ENCODE measurements at places on chromosomes 2 and 18.

GRCh38 chr2:128155970-128156369, 65.0 kb downstream of the UGGT1 start:
- no peak for DNase-seq

- no peak for DNase-seq
Observed at GRCh38 chr2:20676353-20677215, 9.6 kb downstream of the GDF7 start.

- no peak for DNase-seq
Observed at GRCh38 chr18:59846814-59847490, 52.8 kb upstream of the PMAIP1 start.

- no peak for DNase-seq
Observed at GRCh38 chr2:68798569-68798968, 64.0 kb downstream of the ARHGAP25 start.

GRCh38 chr18:63890237-63890949, 2.9 kb downstream of the SERPINB2 start:
- no peak for DNase-seq

GRCh38 chr2:176136374-176137251, 7.1 kb downstream of the HOXD8 start:
- DNase-seq = no peak

DNA sequence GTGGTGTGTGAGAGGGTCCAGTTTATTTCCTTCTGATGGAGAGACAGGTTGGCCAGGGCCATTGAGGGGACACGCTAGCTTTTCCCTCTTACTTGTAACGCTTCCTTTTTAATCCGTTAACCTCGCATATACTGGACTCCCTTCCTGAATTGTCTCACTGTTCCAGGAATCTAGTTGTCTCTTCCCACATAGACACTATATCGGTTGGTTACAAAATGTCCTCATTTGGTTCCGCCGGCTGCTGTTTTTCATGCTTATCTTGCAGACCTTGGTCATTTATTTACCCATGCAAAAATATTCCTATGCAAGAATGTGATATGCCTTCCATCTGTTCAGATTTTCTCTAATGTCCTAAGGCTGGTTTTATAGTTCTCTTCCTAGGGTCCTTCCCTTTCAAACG, 35.0 kb downstream of the NEURL3 start:
- DNase-seq = no peak

DNA sequence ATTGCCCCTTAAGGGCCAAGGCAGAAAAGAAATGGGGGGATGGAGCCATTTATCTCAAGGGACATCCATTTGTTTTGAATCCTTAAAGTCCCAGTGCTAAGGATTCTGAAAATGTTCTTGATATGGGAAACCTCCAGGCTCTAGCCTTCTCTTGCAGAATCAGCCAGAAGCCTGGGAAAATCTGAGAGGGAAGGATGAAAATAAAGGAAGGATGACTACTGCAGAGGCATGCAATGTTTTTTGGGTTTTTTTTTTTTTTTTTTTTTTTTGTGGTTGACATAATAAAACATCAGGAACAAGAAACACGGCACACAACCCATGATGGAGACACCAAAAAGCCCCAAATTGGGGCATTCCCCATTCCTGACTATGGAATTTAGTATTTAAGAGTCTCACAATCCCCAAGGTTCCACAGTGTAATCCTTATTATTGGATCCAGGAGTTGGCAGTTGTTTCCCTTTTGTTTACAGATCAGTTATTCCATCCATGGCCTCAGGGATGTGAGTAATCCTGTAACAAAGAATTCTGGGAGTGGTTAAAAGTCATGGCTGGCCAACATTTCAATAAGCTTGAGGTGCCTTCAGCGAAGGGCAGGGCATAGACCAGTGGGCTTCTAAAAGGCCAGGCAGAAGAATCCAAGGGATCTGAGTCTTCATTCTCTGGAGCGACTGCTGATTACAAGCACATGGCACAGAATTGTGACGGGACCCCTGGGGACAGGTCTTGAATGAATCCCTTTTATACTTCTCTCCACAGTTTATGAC, 337.5 kb downstream of the GULP1 start:
- no peak for DNase-seq

- DNase-seq = no peak
Observed at GRCh38 chr2:151350579-151351195, 6.7 kb upstream of the TNFAIP6 start.

- DNase-seq = no peak
Observed at GRCh38 chr2:147100406-147101035, 744.3 kb upstream of the ACVR2A start.

- no peak for DNase-seq
Observed at GRCh38 chr18:36181898-36182506, 5.3 kb upstream of the MOCOS start.

- DNase-seq = no peak
Observed at GRCh38 chr18:31977270-31977872, 34.4 kb upstream of the TRAPPC8 start.

Measured in activated T-helper 1 cell treated with anti-CD3 and anti-CD28 coated beads, Interleukin-2, amount 50 U/mL, for 16 hours (primary cell).